C1 segment of cervical spinal cord (tissue), 14 donors: ENCODE measurements at places on chromosomes 4 and X.

DNA sequence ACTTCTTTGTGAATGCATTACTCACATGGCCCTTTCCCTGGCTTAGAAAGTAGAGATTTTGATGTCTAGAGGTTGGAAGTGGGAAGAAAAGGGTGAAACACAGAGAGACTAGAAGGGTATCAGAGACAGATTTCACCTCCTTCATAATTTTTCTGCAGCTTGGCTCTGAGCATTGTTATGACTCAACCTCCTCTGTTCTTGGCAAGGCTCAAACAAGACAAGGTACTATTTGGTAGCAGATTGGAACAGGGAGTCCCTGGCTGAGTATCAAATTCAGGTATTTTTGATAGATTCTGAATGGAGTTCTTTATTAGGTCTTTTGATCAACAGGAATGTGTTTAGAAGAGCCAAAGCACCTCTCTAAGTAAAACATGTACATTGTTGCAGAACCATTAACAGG, 146.3 kb upstream of the CHRDL1 start:
- no peak for DNase-seq

DNA sequence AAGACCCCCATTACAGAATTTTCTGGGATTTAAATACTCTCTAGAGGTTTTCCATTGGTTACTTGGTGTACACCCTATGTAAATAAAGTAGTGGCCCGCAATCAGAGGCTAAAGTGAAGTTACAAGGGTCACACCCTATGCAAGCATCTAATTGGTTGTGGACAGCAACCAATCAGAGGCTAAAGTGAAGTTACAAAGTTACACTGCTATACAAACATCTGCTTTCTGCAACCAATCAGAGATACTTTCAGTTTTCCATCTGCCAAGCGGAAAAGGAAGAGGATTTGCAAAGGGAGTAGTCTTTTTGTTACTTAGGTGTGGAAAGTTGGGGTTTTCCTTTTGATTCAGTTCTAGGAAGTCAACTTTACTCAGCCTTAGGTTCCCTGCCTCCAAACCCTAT, 2.0 kb upstream of the ATRX start:
- no peak for DNase-seq

DNA sequence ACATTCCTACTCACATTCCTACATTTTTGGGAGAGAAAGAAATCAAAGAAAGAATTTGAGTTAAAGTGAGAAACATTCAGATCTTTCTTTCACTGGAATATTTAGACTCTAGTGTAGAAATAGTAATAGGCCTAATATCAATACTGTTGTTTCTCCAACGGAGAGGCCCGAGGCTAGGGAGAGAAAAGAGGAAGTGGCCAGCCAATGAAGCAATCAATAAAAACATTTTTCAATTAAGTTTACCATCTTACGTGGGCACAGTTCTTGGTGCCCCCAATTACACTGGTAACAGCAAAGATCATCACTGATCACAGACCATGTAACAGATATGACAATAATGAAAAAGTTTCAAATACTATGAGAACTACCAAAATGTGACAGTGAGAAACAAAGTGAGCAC, 281.4 kb downstream of the GPM6A start:
- DNase-seq, result no peak

GRCh38 chr4:4990857-4991540, 28.3 kb downstream of the CYTL1 start:
- no peak for DNase-seq

- no peak for DNase-seq
Measured at GRCh38 chr4:171348090-171348489, 465.1 kb upstream of the GALNTL6 start.

DNA sequence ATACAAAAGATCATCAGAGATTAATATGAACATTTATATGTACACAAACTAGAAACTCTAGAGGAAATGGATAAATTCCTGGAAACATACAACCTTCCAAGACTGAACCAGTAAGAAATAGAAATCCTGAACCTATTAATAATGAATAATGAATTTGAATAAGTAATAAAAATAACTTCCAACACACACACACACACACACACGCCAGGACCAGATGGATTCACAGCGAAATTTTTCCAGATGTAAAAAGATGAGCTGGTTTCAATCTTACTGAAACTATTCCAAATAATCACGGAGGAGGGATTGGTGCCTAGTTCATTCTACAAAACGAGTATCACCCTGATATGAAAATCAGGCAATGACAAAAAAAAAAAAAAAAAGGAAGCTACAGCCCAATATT, 1095.0 kb downstream of the FAT4 start:
- no peak for DNase-seq

DNA sequence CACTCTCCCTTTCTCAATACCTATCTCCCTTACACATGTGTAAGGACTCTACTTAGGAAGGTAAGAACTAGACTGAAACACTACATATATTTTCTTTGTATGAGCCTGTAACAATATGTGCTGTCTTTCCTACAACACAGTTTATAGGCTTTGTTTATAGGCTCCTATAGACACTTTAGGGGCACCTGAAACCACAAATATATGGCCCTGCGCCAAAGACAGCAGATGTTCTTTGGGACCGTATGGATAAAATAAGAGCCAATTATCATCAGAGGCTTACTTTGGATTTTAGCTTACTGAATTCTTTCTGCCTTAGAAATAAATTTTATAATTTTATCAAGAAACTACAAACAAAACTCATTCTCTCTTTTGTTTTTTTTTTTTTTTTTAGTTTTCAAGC, 16.6 kb upstream of the CXCL3 start:
- no peak for DNase-seq

DNA sequence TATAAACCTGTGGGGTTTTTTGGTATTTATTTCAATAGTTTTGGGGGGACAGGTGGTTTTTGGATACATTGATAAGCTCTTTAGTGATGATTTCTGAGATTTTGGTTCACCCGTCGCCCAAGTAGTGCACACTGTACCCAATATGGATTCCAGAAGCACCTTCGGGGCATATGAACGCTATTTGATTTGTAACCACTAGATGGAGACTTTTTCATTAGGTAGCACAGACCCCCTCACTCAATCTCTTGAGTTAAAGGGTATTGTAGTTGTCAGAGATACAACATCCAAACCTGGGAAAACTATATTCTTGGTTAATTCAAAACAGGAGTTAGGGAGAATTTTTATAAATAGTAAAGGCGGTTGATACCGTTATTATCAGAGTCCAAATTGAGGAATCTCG, 79.8 kb downstream of the SPANXN3 start:
- DNase-seq, result no peak

DNA sequence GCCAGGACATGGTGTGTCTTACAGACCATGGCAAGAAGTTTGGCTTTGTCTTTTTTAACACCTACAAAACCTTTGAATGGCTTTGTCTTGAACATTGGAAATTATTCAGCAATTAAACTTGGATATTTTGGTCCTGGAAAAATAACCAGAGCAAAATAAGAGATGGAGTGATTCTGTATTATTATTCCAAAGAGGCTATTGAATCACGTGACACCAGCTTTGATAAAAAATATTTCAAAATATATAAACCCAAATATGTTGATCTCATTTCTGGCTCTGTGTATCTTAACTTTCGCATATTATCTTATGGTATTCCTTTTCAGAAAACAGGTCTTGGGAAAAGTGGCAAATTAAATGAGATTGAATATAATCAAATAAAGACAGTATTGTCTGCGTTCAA, 32.6 kb upstream of the GIMD1 start:
- DNase-seq, result no peak

GRCh38 chr4:24322995-24323394, 261.4 kb downstream of the DHX15 start:
- DNase-seq, result no peak

- no peak for DNase-seq
Measured at GRCh38 chr4:15894921-15895916, 43.3 kb downstream of the FGFBP1 start.

DNA sequence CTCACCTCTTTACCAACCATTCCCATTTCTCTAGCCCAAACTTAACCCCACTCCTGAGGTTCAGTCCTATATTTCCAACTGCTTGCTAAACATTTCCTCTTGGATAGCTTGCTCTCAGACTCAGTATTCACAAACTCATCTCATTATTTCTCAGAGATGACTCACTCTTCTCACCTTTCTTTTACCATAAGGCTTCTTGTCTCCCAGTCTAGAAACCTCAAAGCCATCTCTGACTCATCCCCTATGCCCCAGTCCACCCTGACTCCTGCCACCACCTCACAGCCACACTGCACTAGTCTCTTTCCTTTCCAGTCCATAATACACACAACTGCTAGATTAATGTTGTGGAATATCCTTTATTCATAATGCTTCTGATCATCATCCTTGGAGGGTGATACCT, 4.8 kb downstream of the FRMPD3 start:
- no peak for DNase-seq

- no peak for DNase-seq
Measured at GRCh38 chrX:6021316-6022091, 207.2 kb downstream of the NLGN4X start.

- no peak for DNase-seq
Measured at GRCh38 chrX:40174001-40174853, 76.5 kb upstream of the BCOR start.
